ENCODE measurements at places on chromosomes 13 and 19.

DNA sequence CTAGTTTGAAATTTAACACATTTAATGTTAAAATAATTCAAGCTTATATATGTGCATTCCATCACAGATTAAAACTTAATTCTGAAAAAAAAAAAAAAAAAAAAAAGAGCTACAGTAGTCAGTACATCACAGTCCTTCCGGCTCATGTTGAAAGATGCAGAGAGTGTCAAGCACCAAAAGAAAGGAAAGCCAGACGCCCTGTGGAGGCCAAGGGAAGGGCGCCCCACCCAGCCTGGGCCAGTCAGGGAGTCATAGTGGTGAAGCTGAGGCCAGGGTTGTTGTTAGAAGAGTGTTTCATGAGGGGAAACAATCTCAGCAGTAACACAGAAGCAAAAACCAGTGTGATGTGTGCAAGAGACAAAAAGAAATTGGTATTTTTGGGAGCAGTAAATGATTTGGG, 375.3 kb downstream of the MTUS2 start:
- no peak for DNase-seq

DNA sequence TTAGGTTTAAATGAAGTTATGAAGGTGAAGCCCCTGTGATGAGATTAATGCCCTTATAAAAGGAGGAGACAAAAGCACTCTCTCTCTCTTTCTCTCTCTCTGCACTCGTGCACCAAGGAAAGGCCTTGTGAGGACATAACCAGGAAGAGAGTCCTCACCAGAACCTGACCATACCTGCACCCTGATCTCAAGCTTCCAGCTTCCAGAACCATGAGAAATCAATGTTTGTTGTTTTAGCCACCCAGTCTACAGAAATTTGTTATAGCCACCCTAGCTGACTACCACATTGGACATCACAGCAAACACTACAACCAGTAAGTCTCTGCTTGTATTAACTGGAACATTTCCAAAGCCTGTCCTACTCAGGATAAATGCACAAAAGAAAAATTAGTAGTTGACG, 34.7 kb upstream of the WDFY2 start:
- no peak for DNase-seq

- DNase-seq: no peak
Measured at GRCh38 chr19:49938662-49939061, 9.4 kb upstream of the NUP62 start.

DNA sequence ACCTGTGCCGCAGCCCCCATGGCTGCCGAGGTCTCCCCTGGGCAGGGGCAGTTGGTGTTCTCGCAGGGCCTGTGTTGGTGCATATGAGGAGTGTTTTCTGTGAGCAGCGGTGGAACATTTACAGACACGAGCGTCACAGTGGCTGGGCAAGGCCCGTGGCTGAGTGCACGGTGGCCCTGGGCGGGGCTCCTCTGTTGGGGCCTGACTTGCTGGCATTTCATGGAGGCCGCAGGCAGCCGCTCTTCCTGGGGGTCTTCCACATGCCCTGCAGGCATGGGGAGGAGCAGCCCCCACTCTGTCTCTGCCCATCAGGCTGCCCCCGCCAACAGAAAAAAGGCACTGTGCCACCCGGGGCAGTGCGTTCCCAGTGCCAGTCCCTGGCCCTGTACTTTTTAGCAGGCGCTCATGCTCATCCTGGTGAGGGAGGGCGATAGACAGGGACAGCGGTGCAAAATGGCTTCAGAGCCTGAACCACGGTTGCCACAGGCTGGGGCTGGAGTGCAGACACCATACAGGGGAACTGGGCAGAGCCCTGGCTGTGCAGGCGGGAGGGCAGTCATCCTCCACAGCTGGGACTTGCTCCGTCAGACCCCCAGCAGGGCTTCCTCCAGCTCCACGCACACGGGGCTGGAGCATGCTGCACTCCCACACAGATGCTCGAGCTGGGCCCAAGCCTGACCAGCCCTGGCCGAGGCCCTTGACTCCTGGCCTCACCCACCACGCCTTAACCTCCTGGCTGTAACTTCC, 23.5 kb downstream of the TFDP1 start:
- DNase-seq: no peak

- DNase-seq: peak; percentile 79
Measured at GRCh38 chr19:2610637-2611482, 91.6 kb downstream of the GNG7 start.

- DNase-seq: no peak
Measured at GRCh38 chr19:41325640-41325946, 15.6 kb downstream of the CCDC97 start.

DNA sequence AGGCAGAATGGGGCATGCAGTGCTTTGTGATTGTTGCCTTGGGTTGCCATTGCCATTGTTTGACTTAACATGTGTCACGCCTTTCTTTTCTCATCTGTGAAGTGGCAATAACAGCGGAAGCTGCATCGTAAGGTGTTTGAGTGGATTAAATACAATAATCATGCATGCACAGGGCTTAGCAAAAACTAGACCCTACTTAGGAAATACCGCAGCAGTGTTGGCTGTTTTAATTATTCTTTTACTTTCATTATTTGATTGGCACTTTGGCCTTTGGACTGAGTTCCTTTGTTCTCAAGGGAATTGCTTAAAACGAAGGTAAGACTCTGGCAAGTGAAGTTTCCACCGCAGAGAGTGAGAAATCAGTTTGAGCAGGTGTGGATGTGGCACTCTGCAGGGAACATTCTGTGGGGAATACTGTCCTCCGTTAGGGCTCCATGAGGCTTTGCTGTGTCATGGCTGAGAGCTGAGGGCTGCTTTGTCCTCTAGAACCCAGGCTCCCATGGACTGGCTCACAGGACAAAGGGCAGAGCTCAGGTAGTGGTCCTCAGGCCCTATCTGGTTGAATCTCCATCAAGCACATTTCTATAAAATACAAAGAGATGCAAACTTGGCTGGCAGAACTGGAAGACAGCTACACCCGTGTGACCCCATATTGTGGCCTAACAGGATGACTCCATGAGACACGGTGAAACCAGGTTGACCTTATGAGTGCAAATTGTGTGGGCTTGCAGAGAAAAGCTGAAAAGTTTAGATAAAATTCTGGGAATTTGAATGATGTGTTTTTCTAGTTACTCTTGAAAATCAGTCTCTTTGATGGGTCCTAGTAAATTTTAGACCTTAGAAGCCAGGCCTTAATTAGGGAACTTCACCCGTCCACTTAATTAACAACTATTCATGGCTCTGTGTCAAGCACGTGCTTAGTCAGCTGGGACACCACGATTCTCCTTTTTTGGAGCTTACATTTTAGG, 407.2 kb downstream of the KCNRG start:
- DNase-seq: no peak

GRCh38 chr13:51027644-51028043, 83.4 kb downstream of the C13orf42 start:
- DNase-seq: no peak

DNA sequence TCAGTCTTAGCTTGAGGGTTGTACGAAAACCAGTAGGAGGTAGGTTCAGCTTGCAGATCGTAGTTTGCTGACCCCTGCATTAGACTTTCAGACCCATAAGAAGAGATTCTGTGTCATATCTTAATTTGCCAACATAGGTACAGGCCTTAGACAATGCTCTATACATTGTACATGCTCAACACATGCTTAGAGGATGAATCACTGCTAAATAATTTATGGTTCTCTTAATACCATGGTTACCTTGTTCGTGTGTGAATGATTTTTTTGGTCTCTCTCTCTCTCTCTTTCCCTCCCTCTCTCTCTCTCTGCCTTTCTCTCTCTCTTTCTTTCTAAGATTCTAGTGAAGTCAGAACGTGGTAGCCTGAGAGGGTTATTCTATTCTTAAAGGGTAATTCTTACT, 112.2 kb downstream of the FGF14 start:
- DNase-seq: no peak

GRCh38 chr13:84445776-84446175, 563.5 kb upstream of the SLITRK1 start:
- DNase-seq: no peak
